SHP77 treated with DMSO at 0.1 percent for 48 hours (cell line): ENCODE measurements at places on chromosomes 4 and X.

GRCh38 chr4:94447754-94448411 lies 3.9 kb upstream of the PDLIM5 start:
- DNase-seq: no peak

GRCh38 chrX:43018031-43018430 lies 240.1 kb upstream of the PPP1R2C start:
- no peak for DNase-seq

- DNase-seq: no peak
These were observed 616.7 kb downstream of the RAPGEF2 start for GRCh38 chr4:159719531-159719930.

- DNase-seq: no peak
These were observed 67.6 kb upstream of the PPARGC1A start for GRCh38 chr4:23957465-23957864.

- DNase-seq: no peak
These were observed 12.2 kb upstream of the ODAM start for GRCh38 chr4:70183168-70183939.

- no peak for DNase-seq
These were observed 263.5 kb downstream of the PABPC4L start for GRCh38 chr4:133938061-133938460.

DNA sequence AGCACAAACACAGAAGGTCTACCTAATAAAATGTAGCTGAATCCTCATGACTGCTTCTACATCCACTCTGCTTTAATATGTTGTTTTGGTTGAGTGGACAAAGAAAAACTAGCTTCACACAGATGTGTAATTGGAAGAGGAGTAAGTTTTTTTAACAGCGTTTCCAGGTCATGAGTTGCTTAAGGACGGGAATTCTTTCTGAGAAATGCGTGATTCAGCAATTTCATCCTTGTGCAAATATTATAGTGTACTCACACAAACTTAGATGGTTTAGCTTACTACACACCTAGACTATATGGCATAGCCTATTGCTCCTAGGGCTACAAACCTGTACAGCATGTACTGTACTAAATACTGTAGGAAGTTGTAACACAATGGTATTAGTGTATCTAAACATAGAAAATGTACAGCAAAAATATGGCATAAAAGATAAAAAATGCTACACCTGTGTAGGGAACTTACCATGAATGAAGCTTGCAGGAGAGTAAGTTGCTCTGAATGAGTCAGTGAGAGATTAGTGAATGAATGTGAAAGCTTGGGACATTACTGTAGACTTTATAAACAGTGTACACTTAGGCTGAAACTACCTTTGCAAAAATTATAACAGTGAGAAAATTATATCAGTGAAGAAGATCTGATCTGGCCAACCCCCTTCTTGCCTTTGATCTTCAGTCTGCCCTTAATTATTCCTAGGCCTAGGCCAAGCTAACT lies 70.8 kb upstream of the IL15 start:
- no peak for DNase-seq

DNA sequence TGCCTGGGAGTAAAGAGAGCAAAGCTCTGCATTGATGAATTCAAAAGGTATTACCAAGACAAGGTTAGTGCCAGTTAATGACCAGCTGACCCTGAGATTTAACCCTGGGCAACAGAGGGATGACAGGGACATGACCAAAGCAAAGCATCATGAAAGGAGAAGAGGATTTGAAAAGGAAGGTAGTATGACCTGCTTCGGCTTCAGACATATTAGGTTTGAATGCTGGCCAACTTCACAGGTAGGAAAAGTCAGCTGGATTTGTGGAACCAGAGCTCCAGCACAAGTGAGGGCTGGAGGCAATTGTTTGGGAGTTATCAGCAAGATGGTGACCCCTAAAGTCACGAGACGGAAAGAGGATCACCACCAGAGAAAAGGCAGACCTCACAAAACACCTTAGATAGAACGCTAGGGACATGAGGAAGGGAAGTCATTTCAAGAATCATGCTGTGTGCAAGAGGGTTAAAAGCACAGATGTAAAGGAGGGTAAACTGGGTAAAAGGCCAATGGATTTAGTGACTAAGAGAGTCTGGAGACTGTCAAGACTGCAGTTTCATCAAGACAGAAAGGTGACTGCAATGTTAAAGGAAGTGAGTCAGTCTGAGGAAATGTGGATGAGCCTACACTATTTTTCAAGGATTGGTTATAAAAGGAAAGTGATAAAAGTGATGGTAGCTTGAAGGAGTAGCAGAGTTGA lies 45.6 kb downstream of the SH3RF1 start:
- no peak for DNase-seq

- no peak for DNase-seq
These were observed 137.3 kb upstream of the ANXA10 start for GRCh38 chr4:167955006-167955405.

- no peak for DNase-seq
These were observed 20.5 kb upstream of the DHRSX start for GRCh38 chrX:2521092-2521926.

DNA sequence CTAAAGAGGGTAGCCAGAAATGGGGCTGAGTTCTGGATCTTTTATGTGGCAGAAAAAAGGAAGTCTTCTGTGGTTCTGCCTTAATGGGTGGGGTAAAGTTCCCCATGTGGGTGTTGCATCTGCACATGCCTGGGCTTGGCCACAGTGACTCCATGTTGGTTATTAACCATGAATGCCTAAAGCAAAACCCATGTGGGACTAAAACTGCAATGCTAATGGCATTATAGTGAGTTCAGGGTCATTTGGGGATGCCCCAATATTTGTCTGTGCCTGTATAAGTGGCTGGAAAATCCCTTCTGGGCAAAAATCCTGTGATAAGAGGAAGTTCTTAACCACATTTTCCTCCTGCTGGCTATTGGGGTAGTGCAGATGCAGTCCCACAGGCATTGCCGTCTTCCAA lies 857.4 kb downstream of the FAT4 start:
- DNase-seq: no peak

DNA sequence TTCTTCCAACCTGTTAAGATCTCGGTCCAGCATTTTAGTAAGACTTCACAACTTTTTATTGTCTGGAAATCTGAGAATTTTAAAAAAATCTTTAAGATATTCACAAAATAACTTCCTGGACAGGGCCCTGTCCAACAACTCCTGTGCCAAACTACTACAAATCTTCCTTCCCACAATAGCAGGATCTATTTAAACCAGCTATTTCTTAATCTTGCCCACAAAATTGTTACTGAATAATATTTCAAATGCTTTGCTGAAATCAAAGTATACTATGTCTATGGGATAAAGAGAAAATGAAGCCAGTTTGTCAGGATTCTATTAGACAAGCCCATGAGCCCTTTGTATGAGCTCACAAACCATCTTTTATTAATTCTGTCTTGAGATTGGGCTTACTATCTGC lies 104.1 kb upstream of the DDIT4L start:
- no peak for DNase-seq
